ENCODE measurements at places on chromosomes 11 and 22.

DNA sequence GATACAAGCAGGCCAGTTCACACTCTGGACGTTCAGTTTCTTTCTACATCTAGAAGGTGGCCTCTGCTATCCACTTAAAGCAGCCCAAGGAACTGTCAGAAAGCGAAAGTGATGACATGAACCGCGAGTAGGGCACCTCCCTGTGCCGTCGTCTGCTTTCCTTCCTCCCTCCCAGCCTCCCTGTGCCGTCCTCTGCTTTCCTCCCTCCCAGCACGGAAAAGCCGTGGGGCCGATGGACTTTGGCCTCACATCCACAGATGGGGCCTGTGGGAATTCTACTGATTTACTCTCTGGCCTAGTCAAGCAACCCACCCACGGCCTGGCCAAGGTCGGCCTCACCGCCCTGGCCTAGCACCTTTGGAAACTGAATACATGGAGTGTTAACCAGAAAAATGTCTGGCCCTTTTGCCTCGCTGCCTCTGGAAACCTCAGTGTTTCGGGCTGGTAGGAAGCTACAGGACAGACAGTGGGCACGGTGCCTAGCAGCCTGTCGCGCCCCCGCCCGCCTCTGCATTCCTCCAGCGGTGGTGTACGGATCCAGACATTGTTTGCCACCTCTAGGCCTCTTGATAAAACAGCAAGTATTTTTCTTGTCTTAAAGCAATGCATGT is 14.2 kb downstream of the PEX26 start:
- DNase-seq, result no peak

- DNase-seq, result no peak
These were observed 25.2 kb upstream of the NECTIN1 start for GRCh38 chr11:119754199-119754598.

- DNase-seq, result no peak
These were observed 35.3 kb upstream of the FZD4 start for GRCh38 chr11:86990515-86990914.

GRCh38 chr11:59611570-59612565 is 3.7 kb downstream of the OSBP start:
- no peak for DNase-seq

DNA sequence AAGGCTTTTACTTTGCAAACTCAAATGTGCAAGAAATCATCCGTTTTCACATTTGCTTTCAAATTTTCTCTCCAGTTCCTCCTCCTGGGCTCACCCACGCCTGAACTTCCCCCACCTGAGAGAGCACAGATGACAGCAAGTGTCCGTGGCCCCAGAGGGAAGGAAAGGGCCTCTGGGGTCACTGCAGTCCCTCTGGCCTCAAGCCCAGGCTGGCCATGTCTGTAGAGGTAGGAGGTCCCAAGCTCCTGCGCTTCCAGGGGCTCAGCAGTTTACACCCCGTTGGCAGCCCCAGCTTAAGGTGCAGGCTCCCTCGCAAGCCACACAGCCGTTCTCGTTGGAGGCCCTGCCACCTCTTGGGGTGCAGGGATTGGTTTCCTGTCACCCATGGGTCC is 40.5 kb upstream of the PRDM11 start:
- DNase-seq, result no peak

GRCh38 chr11:1323774-1324173 is 14.3 kb upstream of the TOLLIP start:
- no peak for DNase-seq

DNA sequence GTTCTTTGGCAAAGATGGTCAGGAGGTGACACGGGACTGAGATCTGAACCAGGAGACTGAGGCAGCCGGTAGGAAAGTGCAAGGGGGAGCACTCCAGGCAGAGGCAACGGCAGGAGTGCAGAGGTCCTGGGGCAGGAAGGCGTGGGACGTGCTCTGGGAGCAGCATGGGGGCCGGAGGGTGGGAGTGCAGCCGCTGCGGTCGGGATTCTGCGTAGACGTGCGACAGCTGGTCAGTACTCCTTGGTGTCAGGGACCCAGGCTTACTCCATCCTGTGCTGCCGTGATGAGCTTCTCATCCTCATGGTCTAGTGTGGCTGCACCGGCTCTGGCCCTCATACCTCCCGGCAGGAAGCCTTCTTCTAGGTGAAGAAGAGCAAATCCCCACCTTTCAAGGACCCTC is 16.9 kb upstream of the TRMU start:
- no peak for DNase-seq

GRCh38 chr11:18567081-18567480 is 21.5 kb downstream of the UEVLD start:
- no peak for DNase-seq

GRCh38 chr22:19086896-19087295 is 35.3 kb downstream of the DGCR2 start:
- DNase-seq, result no peak

- peak; percentile 25 for DNase-seq
These were observed 910 bp downstream of the CLTCL1 start for GRCh38 chr22:19290400-19291217.

DNA sequence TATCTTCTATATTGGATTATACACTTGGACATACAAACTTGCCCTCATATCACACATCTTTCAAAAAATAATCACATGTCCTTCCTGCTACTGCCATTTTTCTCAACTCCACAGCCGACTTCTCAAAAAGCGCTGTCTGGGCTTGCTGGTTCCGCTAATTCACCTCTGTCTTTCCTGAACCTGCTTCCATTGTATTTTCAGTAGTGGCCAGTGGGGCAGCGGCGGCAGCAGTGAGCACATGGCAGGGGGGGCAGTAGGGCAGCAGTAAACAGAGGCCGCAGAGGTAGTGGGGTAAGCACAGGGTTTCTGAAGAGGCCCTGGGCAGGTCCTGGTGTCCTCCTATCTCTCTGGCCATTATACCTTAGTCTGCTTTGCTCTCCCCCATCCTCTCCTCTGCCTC is 126.3 kb downstream of the RRAS2 start:
- no peak for DNase-seq

DNA sequence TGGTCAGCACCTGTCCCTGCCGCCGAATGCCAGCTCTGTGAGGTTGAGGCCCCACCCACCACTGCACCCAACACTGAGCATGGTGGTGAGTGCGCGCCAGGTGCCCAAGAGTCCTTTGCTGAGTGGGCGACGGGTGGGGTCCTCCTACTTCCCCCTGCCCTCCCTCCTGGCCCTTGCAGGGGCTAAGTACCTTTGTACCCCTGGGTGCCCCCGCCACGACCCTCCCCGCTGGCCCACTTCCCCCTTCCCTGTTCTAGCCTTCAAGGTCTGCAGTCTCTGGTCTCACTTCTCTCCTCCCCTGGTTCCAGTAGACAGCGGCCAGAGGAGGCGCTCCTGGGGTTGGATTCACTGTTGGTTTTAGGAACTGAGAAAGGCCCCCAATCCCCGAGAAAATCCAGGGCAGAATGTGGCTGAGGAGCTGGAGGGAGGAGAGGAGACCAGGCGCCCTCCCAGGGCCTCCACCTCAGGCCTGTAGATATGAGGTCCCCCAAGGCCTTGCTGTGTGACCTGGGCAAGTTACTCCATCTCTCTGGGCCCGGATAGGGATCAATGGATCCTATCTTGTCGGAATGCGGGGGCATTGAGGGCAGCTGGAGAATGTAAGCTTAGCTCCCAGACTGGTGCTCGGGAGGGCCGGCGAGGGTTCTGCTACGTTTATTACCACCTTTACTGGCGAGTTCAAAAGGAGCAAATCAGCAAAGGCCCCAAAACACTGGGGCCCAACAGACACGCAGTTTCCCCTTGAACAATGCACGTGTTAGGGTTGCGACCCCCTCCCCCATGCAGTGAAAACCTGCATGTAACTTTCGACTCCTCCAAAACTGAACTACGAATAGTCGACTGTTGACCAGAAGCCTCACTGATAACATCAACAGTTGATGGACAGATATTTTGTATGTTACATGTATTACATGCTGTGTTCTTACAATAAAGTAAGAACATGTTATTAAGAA is 31.9 kb upstream of the SMIM38 start:
- DNase-seq, result no peak

DNA sequence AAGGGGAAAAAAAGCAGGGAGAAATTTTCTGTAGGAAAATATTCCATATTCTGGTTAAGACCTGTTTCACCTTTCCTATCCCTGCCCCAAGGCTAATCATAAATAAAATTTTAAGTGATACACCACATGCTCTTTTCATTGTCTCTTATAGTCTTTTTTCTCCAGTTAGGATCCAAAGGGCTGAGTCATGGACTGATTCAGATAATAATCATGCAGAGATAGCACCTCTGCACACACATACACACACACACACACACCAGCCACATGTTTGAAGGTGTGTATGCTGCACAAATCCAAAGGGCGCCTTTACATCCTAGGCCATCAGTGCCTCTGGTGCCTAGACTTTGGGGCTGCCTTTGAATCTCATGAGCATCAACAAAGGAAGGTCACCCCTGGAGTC is 35.5 kb upstream of the CWF19L2 start:
- DNase-seq, result no peak

DNA sequence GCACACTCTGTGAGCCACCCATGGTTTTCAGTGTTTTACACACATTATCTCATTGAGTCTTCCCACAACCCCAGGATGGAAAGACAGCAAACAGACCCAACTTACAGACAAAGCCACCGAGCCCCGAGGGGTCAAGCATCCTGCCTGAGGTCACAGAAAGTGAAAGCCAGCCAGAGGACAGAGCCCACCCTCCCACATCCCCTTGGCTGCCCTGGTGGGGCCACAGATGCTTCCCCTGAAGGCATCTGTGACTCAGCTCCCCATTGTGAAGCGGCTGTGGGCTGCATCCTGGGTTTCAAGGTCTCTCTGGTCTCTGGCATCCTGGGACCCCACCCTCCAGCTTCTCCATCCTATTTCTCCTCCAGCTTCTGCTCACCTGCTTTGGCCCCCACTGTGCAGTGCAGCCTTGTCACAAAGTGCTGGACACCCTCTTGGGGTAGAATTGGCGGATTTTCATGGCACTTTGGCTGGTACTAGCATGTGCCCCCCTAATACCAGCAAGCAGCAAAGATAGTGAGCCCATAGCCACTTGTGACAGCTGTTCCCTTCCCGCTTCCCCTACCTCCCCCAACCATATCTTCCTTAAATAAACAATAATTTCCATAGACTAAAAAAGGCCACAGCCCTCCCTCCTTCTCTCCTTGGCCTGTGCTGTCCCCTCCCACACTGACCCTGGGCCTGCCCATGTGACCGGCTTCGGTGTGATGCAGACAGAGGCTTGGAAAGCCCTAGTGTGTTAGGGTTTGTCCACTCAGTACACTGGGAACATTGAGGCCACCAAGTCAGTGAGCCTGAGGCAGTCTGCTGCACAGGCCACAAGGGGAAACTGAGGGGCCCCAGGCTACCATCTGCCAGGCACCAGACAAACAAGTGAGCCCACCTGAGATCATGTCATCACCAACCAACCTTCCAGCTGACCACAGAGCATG is 53.9 kb upstream of the SHISAL1 start:
- DNase-seq, result no peak

DNA sequence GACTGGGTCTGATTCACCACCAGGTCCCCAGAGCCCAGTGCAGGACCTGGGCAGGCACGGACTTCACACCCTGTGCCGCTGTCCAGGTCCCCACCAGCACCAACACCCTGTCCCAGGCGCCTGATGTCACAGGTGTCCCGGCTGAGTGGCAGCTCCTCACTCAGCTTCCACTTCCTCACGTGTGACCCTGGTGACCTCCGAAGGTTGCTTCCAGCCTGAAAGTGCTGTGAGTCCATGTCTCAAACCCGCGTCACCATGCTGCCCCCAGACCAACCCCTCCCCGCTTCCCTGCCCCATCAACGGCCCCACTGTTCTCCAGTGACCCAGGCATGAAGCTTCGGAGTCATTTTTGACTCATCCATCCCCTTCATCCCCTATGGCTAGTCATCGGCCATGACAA is 25.7 kb upstream of the PICK1 start:
- DNase-seq, result no peak

DNA sequence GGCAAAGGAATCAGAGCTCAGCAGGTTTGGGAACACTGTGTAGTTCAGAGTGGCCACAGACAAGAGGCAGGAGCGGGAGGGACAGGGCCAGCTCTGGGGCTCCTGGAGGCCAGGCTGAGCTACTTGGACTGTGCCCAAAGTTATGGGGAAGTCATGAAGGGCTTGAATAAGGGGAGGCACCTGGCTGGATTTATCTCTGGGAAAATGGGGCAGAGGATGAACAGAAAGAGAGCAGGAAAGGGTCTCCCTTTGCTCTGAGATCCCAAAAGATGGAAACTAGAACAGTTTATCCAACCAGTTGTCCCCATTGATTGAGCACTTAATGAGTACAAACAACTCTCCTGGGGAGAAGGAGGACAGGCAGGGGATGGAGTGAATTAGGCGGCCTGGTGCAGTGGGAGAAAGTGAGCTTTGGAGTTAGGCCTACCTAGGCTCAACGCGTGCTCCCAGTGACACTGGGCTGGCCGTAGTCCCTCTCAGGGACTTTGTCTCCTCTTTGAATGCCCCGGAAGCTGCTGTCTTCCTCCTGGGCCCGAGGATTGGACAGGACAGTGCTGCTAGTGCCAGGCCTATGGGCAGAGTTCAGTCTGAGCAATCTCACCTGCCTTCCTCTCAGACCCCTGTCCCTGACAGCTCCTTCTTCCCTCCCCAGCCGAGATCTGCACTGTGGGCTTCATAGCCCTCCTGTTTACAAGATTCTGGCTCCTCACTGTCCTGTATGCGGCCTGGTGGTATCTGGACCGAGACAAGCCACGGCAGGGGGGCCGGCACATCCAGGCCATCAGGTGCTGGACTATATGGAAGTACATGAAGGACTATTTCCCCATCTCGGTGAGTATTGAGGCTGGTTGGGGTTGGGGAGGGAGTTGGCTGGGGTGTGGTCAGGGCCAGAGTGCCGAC is 2.0 kb downstream of the MOGAT2 start:
- DNase-seq, result no peak

- no peak for DNase-seq
These were observed at the start of gene OR5AN1 for GRCh38 chr11:59358595-59358994. TSS of gene OR5AN1 (plus strand) at chr11:59358895. CDS start at chr11:59364459, 5,564 bp downstream.

GRCh38 chr11:67406969-67407687 is 3.2 kb downstream of the TBC1D10C start:
- DNase-seq, result no peak

GRCh38 chr22:21009638-21010425 is 5.1 kb upstream of the P2RX6 start:
- peak; percentile 75 for DNase-seq

GRCh38 chr11:10275714-10276113 is 18.3 kb downstream of the SBF2 start:
- DNase-seq, result no peak

GRCh38 chr11:66864924-66865697 is 8.2 kb downstream of the LRFN4 start:
- DNase-seq, result no peak

DNA sequence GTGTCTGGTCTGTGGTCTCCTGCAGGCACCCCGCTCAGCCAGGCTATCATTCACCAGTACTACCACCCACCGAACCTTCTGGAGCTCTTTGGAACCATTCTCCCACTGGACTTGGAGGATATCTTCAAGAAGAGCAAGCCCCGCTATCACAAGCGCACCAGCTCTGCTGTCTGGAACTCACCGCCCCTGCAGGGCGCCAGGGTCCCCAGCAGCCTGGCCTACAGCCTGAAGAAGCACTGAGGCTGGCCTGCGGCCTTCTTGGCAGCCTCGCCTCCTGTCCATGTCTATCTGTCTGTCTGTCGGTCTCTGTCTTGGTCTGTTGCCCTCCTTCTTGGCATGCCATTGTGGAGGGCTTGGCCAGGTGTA is 27.9 kb downstream of the INCENP start:
- no peak for DNase-seq

GRCh38 chr22:31637891-31638618 is 24.0 kb downstream of the PISD start:
- DNase-seq, result no peak

Data from nephron progenitor cell (in vitro differentiated cells).